T-helper 1 cell treated with Interleukin-12 subunit alpha and Interleukin-12 subunit beta and Interleukin-4 antibody, amounts not matched to agents 30 ng/mL and 1 ng/mL, for 36 hours (primary cell): ENCODE measurements at places on chromosomes 3 and 15. TPM values are rescaled to one million over a fixed set of nuclear protein-coding genes. Genes with fewer than 3 reads are reported as not detected.

Gene ISL2
- total RNA-seq: 1.5 and 2.4 TPM in 2 replicates

Gene INAFM2
- 11.6 and 12.0 TPM in 2 replicates for total RNA-seq

Gene AQR
- 45.1 and 46.6 TPM in 2 replicates for total RNA-seq

Gene ZBTB20
- 10.2 and 11.5 TPM in 2 replicates for total RNA-seq

Gene SCN11A
- total RNA-seq: 0.07 and 0.12 TPM in 2 replicates

Gene TRPC1
- total RNA-seq: 0.81 and 2.0 TPM in 2 replicates
